ENCODE measurements at places on chromosomes 6 and 20. TPM values are rescaled to one million over a fixed set of nuclear protein-coding genes. Genes with fewer than 3 reads are reported as not detected.

The SNAP91 gene
- total RNA-seq, result not detected

The PSMB9 gene
- 26.6 TPM for total RNA-seq

The MCHR2 gene
- total RNA-seq, result not detected

The ERVFRD-1 gene
- not detected for total RNA-seq

The MICB gene
- total RNA-seq, result 16.8 TPM

The COL12A1 gene
- 205 TPM for total RNA-seq

The RAET1L gene
- 1.1 TPM for total RNA-seq

The CRIP3 gene
- total RNA-seq, result not detected

Data from hair follicular keratinocyte (primary cell).